ENCODE measurements at places on chromosomes 6 and 20.

DNA sequence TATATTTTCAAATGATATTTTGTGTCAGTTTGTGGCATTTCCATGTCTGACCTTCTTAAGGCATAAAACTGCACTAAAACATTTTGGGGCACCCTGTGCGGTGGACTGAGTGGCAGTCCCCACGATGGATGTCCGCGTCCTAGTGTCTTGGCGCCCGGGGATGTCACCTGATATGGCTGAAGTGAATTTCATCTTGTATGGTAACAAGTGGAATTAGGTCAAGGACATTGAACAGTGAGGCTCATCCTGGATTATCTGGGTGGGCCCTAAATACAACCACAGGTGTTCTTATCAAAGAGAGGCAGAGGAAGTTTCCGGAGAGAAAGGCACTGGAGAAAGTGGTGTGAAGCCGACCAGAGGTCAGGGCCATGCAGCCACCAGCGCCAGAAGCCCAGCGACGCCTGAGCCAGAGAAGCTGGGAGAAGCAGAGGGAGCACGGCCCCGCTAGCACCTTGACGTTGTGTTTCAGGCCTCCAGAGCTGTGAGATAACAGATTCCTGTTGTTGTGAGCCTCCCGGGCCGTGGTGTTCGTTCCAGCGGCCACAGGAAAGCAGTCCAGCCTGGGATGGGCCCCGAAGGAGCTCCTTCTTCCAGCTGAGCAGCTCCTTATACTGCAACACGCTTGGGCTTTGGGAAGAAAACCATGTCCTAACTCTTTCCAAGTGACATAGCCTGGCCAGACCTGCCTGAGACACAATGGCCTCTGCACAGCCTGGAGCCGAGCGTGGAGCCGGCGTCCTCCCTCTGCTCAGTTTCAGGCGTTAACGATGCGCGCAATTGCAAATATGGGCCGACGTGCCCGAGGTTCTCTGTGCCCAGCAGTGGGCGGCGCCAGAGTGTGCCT is 22.5 kb downstream of the THBS2 start:
- no peak for DNase-seq

GRCh38 chr20:63688228-63689045 is 8.0 kb upstream of the TNFRSF6B start:
- no peak for DNase-seq

DNA sequence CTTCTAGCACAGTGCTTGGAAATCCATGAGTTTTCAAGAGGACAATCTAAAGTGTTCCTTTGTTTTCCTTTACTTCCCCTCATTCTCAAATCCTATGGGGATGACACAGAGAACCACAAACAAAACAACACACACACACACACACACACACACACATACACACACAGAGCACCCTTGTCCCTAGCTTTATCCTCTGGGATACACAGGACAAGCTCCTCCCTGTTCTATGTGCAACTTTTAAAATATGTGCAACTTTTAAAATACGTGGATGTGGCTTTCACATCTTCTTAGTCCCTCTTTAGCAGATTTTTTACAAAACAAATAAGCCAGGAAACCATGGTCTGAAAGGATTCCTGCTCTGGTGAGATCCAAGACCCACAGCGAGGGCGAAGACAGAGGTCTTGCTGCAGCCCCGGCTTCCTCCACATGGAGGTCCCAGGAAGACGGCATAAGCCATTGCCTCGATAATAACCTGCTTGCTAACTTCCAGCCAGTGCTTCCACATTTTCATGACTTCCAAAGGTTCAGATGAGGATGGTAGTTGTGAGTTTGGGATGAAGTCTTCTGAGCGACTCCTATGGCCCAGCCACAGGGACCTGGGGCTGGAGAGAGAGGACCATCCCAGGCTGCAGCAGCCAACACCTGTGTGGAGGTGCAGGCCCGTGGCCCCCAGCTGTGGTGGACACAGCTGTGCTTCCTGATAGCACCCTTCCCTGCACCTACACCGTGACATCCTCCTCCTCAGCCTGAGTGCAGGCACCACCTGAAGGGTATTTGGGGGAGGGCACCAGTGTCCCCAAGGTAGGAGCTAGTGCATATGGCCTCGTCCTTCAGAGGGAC is 62.8 kb upstream of the CD93 start:
- no peak for DNase-seq

GRCh38 chr20:33400812-33401183 is 521 bp downstream of the CDK5RAP1 start:
- DNase-seq: no peak

- no peak for DNase-seq
Measured at GRCh38 chr6:18330548-18331081, 56.5 kb upstream of the RNF144B start.

GRCh38 chr6:57021086-57021720 is 25.3 kb upstream of the KIAA1586 start:
- peak; percentile 31 for DNase-seq

DNA sequence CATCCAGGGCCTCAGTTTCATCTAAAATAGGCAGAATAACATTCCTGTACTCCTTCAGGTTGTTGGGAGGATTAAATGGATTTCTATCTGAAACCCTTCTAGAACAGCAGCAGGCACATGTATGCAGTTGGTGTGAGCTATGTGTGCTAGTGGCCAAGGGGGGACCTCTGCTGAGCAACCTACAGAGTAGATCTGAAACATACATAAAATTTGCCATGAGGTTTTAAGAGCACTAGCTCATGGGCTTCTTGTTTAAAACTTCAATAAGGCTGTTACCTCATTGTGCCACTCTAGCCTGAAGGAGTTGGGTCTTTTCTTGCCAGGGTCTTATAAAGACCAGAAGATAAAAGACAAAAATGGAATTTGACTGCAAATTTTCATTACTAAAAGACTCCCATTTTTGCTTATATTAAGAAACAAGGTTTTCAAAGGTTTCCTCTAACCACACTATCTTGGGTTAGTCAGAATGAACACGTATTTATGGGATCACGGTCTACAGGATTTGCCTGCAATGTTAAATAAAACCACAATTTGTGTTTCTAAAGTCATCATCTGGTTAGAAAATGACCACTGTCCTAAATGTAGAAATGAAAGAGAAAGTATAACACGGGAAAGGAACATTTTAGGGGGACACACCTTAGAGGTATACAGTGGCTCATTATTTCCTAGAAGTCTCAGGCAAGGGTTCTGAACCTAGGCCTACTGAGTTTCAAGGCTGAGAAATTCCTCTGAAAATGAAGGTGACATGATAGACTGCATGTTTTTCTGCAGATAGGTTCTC is 144.9 kb upstream of the OLIG3 start:
- no peak for DNase-seq

GRCh38 chr6:13919861-13920260 is 4.9 kb upstream of the RNF182 start:
- no peak for DNase-seq

All from retina (tissue), 1 donor.